Activated T-helper 9 cell treated with anti-CD3 and anti-CD28 coated beads, Interleukin-2, amount 50 U/mL, for 16 hours (primary cell): ENCODE measurements at places on chromosomes 6 and 20.

- no peak for DNase-seq
Measured at GRCh38 chr6:56144538-56145324, 102.6 kb downstream of the COL21A1 start.

GRCh38 chr6:150883521-150883920 lies 18.0 kb downstream of the MTHFD1L start:
- no peak for DNase-seq

DNA sequence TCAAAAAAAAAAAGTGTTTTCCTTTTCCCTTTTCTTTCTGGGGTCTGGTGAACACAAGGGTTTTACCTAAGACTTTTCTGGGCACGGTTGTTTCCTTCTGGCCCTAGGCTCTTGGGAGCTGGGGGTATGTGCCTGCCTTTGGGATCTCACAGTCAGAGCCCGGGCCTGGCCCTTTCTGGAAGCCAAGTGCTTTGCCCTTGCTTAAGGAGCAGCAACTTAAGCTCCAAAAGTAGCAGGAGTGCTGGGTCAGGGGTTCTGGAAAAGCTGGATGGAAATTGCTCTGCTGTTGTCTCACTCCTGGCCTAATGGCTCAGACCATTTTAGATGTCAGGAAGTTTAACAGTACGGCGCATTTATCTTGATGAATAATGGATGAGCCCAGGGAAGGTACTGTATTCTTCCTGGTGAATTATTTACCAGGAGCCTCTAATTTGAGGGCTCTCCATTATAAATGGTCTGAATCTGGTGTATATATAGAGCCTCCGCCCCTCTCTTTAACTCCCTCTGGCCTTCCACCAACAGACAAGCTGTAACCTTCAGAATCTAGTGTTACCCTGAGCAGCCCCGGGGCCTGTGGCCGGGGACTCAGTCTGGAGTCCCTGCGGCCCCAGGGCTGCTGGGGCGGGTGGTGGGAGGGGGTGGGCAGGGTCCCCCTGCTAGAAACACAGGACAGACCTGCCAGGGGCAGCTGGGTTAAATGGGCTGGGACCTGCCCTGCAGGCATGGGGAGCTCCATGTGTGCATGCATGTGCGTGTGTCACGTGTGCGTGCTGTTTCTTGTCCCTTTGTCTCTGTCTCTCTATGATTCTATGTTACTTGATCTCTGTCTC lies 37.5 kb downstream of the PTK7 start:
- DNase-seq, result no peak

GRCh38 chr20:46148313-46149208 lies 30.4 kb downstream of the CD40 start:
- DNase-seq, result no peak

DNA sequence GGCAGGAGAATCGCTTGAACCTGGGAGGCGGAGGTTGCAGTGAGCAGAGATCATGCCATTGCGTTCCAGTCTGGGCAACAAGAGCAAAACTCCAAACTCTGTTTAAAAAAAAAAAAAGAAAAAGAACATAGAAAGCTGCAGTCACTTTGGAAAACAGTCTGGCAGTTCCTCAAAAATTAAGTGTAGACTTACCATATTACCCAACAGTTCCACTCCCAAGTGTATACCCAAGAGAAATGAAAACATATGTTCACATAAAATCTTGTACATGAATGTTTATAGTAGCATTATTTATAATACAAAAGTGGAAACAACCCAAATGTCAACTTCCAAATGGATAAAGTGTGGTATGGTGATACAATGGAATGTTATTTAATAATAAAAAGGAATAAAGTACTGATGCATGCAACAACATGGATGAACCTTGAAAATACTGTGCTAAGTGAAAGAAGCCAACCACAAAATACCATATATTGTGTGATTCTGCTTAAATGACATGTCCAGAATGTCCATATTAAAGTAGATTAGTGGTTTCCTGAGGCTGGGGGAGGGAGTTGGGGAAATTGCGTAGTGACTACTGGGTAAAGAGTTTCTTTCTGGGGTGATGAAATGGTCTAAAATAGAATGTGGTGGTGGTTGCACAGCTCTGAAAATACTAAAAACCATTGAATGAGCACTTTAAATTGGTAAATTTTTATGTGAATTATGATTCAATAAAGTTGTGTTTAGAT lies 62.9 kb downstream of the SUN5 start:
- DNase-seq, result no peak

DNA sequence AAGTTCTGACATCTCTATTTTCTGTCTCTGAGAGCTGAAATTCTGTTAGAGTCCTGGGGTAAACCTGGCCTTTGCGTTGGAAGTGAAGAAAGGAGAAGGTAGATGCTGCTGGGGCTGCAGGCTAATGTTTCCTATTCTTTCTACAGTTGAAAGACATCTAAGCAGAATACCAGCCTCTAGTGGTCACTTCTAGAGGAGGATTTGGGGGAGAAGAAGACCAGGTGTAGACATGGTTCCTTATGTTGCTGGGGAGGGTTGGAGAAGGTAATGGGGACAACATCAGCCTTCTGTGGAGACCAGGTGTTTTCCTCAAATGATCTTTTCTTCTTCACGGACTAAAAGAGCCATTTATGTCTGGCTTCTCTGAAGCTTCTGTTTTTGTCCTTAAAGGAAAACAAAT lies 62.6 kb downstream of the BTBD3 start:
- no peak for DNase-seq

DNA sequence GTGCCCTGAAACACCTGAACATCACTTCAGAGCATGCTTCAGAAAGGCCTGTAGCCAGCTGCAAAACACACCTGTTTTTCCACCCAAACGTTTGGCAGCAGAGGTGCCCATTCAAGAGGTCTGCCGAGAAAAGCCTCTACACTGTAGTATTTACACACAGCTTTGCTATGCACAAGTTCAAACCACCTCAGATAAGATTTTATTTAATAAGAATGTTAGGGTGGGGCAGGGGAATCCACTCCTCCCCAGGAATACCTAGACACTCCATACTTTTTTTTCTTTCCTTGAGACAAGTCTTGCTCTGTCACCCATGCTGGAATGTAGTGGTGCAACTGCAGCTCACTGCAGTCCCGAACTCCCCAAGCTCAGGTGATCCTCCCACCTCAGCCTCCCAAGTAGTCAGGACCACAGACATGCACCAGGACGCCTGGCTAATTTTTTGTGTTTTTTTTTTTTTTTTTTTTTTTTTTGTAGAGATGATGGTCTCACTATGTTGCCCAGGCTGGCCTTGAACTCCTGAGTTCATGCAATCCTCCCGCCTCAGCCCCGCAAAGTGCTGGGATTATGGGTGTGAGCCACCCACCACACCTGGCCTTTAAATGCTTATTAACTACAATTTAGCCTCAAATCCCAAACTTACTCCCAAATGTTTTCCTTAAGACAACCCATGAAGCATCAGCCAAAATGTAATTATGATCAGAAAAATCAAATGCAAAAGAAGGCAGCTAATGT lies 9.7 kb downstream of the MRPL14 start:
- no peak for DNase-seq

DNA sequence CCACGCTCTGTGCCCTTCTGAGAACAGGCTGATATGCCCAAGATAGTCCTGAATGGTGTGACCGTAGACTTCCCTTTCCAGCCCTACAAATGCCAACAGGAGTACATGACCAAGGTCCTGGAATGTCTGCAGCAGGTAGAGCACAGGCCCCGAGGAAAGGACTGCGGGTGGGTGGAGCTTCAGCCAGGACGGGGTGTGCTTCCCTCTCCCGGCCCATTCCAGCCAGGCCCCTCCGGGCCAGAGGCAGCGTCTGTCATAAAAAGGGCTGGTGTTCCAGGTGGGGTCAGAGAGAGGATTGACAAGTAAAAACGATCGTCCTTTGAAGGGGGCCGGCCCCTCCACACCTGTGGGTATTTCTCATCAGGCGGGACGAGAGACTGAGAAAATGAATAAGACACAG lies 1.3 kb downstream of the RTEL1 start:
- DNase-seq, result no peak

- DNase-seq, result peak; percentile 42
Measured at GRCh38 chr6:159692303-159693127, 526 bp downstream of the SOD2 start.

GRCh38 chr20:14235355-14235754 lies 102.1 kb downstream of the FLRT3 start:
- no peak for DNase-seq

DNA sequence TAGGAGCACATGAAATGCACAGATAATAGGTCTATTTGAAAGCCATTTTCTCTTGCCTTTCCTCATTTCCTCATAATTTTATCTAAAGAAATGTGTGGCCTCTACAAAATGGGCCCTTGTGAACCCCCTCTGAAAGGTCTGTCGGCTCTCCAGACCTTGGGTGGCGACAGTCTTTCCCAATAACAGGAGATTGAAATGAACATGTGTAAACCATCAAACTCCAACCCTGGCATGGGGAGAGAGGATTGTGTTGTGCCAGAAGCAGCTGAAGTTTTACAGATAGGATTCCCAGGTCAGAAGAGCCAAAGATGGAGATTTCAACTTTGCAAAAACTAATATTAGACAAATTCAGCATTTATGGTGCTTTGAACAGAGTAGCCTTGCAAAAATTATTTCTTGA lies 277.1 kb upstream of the ECI2 start:
- no peak for DNase-seq

GRCh38 chr20:63690003-63690897 lies 6.2 kb upstream of the TNFRSF6B start:
- DNase-seq, result no peak

DNA sequence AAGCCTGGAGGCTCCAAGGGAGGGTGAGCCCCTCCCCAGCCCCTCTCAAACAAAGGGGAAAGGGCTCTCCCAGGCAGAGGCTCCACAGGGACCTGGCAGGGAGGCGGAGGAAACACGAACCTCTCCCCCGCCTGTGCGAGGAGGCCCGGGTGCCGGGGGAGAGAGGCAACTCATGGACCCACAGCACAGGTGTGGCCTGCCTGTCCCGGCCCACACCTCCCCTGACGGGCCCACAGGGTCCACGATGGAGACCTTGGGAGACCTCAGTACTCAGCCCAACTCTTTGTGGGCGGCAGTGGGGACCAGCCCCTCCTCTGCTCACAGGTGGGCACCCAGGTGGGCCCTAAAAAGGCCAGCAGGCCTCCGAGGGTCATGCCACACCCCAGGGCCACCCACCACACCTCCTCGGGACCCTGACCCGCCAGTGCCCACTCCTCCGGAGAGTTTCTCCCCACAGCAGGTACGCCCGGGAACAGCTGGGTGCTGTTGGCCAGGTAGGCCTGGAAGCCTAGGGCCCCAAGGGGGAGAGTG lies 12.2 kb downstream of the LAMA5 start:
- DNase-seq, result no peak

- no peak for DNase-seq
Measured at GRCh38 chr6:160088069-160088783, 33.4 kb upstream of the SLC22A1 start.

DNA sequence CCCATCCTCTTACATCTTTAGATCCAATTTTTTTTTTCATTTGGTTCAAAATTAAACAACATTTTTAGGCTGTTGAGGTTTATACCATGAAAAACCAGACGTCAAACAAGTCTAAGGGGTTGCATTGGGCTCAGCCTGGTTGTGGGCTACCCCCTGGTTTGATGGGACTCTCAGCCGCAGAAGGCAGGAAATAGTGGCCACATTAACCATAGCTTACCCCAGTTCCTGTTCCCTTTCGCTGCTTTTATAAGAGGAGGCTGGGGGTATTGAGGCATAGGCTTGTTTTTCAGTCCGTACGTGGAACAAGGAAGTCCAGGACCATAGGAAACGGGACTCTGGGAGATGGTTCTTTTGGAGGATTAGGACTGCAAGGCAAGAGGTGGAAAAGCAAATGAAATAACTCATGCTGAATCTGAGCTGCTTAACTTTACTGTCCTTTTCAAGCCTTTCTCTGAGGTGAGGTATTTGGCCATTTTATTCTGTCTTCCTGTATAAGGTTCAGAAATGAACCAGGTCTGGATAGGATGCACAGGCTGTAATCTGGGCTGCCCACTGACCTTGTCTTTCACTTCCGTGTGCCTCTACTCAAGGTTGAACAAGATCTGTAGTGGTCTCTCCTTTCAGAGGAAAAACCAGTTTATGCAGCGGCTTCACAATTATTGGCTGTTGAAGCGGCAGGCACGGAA lies 7.7 kb downstream of the BRPF3 start:
- DNase-seq, result peak; percentile 10

DNA sequence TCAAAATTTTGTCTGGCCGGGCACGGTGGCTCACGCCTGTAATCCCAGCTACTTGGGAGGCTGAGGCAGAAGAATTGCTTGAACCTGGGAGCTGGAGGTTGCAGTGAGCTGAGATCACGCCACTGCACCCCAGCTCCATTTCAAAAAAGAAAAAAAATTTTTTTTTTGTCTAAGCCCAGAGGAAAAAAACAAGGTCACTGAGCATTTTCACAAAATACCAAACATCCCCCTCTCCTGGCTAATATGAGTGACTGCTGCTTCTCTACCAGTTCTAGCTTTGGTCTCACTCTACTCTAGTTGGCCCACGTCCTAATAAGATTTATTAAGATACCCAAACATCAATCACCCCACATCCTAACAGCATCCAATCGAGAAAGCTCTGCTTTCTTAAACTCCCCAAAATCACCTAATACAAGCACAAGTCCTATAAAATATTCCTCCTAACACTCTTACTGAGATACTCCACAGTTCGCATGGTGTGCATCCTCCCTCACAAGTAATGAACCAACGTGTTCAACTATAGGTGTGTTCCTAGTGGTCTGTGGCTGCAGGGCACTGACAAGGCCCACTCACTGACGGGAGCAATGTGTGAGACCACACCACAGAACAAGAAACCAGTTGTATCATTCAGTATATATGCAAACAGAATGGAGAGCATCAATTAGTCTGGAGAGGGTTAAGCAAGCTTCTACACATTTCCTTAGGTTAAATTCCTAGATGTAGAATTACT lies 64.2 kb downstream of the FKBP5 start:
- DNase-seq, result no peak

DNA sequence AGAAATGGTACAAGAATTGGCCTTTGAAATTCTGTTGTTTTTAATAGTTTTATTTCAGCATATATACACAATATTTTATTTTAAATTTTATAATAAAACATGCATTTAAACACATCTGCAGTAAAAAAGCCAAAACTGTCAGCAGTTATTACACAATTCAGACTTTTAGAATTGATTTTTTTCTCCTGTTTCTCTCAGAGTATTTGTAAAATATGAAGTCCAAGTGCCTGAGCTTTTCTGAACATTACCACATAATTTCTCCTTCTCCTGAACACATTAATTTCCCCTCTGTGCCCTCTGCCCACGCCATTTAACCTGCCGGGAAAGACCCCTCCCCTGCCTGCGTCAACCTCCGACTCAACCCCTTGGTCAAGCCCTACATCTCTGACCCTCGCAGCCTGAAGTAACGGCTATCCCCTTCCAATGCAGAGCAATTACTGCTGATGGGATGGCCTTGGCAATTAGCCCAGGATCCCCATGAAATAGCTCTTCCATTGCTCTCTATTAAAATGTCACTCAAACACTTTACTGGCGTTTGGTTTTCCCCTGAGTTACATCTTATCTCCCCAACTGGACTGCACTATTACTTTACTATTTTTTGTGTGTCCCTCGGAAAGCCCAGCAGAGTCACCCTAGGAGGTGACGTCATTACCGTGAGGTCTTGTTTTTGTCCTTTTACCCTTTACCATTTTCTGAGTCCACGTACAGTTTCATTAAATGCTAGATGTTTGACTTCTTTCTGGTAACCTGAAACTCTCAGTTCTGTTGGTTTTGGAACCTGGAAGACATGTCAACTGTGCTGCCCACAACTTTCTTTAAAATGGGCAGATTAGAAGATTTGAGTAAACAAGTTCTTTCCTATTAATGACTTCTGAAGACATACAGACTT lies 146.7 kb upstream of the TAB2 start:
- no peak for DNase-seq

GRCh38 chr6:87879132-87879861 lies 168.3 kb upstream of the SPACA1 start:
- DNase-seq, result no peak

- no peak for DNase-seq
Measured at GRCh38 chr20:20130399-20130798, 78.1 kb downstream of the CFAP61 start.
